ENCODE measurements at places on chromosomes 16 and 17. TPM values are rescaled to one million over a fixed set of nuclear protein-coding genes. Genes with fewer than 3 reads are reported as not detected.

DNA sequence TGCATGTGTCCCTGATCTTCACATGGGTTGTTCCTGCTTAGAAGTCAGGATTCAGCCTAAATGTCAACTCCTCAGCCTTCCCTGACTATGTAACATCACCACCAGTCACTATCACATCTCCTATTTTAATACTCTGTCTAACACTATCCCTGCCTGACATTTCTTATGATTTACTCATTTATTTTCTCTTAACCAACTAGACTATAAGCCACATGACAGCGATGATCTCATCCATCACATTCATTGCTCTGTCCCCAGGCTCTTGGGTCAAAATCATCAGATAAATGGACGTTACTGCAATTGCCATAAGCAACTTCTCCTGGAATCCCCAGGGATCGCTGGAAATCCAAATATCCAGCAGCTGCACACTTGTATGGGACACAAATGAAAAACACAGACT lies 15.7 kb downstream of the CDRT4 start:
- DNase-seq = peak; percentile 51

GP1BA gene
- not detected for total RNA-seq

TNRC6A gene
- total RNA-seq = 11.9 TPM

EME1 gene
- total RNA-seq = 10.6 TPM

- no peak for DNase-seq
Measured at GRCh38 chr17:45043813-45044540, 7.5 kb downstream of the DCAKD start.

DNA sequence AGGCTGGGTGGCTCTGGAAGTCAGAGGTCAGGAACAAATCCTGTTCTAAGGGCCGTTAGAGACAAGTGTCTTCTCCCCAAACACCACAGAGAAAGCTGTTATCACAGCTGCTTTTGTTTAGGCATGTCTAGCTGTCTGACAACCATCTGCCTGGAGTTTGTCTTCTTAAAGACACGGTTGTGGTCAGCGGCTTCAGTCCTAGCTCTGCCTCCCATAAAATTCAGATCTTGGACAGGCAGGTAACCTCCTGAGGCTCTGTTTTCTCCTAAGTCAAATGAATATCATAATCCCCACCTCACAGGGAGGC lies 2.3 kb upstream of the ITGA3 start:
- DNase-seq = peak; percentile 78

GRCh38 chr17:50807009-50807408 lies 28.4 kb upstream of the WFIKKN2 start:
- DNase-seq = no peak

- DNase-seq = no peak
Measured at GRCh38 chr16:48433116-48433849, 48.1 kb upstream of the SIAH1 start.

PRRT2 gene
- total RNA-seq = 2.5 TPM

GRCh38 chr17:41492771-41493170 lies 3.1 kb upstream of the KRT36 start:
- peak; percentile 45 for DNase-seq

ARHGAP44 gene
- total RNA-seq = 0.12 TPM

DNA sequence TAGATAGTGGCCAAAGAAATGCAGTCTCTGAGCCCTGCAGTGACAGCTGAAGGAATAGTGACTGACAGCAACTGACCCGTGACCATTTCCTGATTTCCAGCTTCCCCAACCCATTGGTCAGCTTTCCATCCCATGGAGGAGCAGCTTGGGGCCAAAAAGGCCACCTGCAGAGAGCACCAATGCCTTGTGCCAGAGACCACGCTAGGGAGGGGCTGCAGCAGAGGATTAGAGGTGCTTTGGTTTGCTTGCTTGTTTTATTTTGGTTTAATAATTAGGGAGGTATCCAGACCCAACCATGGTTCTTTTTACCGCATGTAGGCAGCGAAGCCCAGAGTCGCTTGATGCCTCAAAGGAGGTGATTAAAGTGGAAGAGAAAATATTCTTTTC lies 61.3 kb upstream of the SIAH1 start:
- no peak for DNase-seq

DNA sequence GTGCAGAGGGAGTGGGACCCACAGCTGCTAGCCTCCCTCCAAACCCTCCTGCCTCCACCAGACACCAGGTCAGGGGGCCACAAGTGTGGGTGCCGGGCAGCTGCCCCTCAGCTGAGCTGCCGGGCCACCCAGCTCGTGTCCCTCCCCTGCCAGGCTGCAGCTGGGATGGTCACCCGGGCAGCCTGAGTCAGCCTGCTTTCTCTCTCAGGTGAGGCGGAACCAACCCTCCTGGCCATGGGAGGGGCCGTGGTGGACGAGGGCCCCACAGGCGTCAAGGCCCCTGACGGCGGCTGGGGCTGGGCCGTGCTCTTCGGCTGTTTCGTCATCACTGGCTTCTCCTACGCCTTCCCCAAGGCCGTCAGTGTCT lies 6.9 kb downstream of the SLC16A3 start:
- no peak for DNase-seq

DNA sequence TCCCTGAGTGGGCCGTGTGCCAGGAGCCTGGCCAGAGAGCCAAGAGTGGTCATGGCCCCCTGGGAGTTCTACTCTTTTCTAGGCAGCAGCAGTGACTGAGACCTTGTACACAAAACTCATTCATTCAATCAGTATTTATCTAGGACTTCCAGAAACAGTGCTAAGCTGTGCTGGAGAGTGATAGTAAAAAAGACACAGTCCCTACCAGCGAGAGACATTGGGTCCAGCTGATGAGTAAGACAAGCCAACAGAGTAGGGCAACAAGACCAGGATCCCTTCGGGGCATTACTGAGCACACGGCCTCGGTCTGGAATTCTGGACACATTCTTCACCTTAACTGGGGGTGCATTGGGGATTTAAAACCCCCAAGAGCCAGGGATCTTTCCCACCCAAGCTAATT lies 20.2 kb downstream of the CBX4 start:
- no peak for DNase-seq

DNA sequence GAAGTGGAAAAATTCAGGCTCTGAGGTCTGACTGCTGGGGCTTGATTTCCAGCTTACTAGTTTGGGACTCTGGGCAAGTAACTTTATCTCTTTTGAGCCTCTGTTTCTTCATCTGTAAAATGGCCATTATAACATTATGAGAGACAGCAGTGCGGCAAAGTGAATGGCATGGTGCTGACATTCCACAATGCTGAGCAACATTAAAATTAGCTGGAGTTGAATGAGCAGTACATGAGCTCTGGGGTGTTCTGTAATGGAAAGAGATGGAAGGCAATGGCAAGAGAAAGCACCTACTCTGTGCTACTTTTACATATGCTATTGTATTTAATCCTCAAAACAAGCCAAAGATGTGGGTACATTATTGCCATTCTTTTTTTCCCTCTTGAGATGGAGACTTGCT lies 535.7 kb upstream of the CDH11 start:
- DNase-seq = peak; percentile 67

PHOSPHO1 gene
- not detected for total RNA-seq

- no peak for DNase-seq
Measured at GRCh38 chr16:88050952-88051660, 99.9 kb downstream of the BANP start.

CCL18 gene
- total RNA-seq = not detected

CLEC18A gene
- total RNA-seq = 0.10 TPM

TNFRSF13B gene
- not detected for total RNA-seq

DNA sequence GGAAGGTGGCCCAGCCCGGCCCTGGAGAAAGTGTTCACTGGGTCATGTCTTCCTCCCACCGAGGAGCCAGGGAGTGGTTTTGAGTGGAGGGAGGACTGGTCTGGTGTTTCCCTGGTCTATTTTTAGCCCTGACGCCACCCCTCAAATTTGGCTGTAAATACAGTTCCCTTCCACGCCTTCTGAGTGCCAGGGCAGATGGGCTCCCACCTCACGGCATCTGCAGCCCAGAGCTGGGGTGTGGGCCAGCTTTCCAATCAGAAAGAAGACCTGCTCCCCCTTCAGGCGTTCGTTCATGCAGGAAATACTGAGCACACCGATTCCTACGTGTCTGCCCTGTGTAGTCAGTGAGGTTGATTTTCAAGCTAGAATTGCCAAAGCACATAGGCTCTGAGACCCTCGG lies 53.7 kb downstream of the SNX20 start:
- no peak for DNase-seq

GRCh38 chr16:56800355-56800754 lies 64.7 kb upstream of the SLC12A3 start:
- DNase-seq = no peak

NPIPB12 gene
- 1.2 TPM for total RNA-seq

Data from RPMI7951 (cell line).